CD4-positive, alpha-beta T cell treated with Interferon alpha-2 for 1 hour (primary cell): ENCODE measurements at places on chromosomes 7 and 10.

GRCh38 chr7:27533652-27534081 lies 129.0 kb downstream of the HIBADH start:
- no peak for DNase-seq

GRCh38 chr10:86707505-86707904 lies 39.2 kb downstream of the LDB3 start:
- no peak for DNase-seq

- no peak for DNase-seq
These were observed 16.8 kb downstream of the CALU start for GRCh38 chr7:128755819-128756476.

- DNase-seq: no peak
These were observed 57.2 kb downstream of the ENTPD1 start for GRCh38 chr10:95813054-95813685.

DNA sequence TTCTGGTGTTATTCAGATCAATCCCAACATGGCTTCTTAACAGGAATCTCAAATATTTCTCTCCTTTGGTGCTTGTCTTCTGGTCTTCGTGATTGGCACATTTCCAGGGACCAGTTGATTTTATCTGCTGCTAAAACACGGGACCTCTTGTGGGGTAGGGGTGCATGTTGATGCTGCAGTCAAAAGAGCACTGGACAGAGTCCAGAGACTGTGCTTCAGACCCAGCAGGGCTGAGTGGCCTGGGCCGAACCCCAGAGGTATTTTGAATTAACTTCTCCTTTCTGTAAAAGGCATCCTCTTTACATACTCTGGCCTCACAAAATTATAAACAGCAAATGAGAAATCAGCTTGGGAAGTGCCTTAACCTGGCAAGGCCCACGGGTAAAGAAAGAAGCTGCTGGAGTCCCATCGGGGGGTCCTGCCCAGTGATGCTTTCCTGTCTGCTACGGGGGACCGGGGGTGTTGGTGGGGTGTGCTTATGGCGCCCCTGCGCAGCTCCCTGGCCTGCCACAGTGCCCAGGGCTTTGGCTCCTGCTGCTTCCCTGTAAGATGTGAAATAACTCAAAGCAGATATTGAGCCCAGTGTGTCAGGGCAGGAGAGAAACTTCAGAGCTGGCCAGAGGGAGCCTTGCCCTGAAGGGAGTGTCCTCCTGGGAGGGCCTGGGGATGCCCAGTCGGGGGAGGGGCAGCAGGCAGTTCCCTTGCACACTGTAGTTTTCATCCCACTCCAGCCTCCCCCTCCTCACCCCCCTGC lies 230.5 kb downstream of the TCF7L2 start:
- no peak for DNase-seq

DNA sequence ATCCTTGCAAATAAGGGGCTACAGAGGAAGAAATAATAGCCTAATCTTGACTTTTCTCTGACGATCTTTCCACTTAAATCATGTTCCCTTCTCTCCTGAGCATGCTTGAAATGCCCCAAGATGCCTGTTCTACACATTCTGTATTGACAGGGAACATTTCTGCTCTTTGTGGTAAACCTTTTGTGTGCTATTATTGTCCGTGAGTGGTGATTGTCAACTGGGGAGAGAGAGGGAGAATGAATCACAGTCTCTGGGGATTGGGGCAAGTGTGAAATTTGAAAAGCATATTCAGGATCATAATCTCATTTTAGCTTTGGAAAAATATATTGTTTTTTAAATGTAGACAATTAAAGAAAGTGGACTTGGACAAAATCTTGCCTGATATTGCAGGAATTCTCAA lies 20.6 kb downstream of the UBTD1 start:
- no peak for DNase-seq

- no peak for DNase-seq
These were observed 101.0 kb upstream of the MACROH2A2 start for GRCh38 chr10:69951658-69952057.

GRCh38 chr7:1639071-1639470 lies 31.0 kb upstream of the ELFN1 start:
- DNase-seq: no peak

GRCh38 chr7:53485354-53485753 lies 449.9 kb downstream of the POM121L12 start:
- no peak for DNase-seq

- no peak for DNase-seq
These were observed 534 bp downstream of the FZD9 start for GRCh38 chr7:73433924-73434700.

- DNase-seq: no peak
These were observed 22.3 kb upstream of the ARHGAP22 start for GRCh38 chr10:48626986-48627731.

DNA sequence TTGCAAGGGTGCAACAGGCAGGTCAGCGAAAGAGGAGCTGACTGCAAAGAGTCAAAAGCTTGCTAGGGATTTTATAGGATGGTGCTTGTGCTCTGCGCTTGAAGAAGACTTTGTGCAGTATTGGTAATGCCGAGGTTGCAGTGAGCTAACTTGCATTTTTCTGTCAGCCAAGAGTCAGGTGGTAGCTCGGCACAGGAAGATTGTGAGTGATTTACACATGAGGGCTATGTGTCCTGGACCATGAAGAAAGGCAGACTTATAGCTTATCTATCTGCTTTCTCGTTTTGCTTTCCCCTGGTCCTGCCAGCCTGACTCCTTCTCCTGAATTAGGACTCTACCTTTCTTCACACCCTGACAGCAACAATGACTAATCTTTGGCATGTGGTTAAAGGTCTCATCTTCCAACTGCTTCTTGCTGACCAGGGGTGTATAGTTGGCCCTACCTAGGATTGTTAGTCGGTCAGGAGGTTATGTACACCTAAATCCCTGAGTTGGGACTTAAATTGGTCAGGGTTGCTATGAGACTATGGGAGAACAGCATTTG lies 4.1 kb upstream of the SYPL1 start:
- no peak for DNase-seq

DNA sequence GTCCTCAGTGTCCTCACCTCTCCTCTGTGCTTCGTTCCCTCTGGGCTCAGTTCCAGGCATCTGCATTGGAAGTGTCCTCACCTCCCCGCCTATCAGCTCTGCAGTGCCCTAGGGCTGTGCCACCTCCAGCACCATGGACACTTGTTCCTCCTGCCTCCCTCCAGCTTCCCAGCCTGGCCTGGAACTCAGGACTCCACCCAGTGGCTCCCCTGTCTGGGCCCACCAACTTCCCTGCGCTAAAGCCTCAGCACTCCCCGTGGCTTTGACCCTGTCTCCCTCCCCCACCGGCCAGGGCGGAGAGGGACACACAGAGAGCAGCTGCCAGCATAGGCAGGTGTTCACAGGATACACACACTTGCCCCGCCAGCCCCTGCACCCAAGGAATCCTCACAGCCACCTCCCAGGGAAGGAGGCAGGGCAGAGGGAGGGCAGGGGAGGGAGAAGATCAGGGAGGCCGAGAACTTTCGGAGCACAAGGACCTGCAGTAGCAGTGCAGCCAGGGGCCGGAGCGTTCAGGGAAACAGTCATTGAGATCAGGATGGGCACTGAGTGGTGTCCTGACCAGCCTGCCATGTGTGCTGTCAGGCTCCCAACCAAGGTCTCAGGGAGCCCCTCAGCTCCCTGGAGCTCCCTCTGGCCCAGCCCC lies 31.3 kb downstream of the ANXA8 start:
- DNase-seq: no peak

GRCh38 chr7:52168085-52168484 lies 851.5 kb upstream of the COBL start:
- no peak for DNase-seq

- DNase-seq: no peak
These were observed 98.2 kb downstream of the AHR start for GRCh38 chr7:17396692-17397091.

- no peak for DNase-seq
These were observed 86.6 kb downstream of the FRMD4A start for GRCh38 chr10:14244147-14244546.

- no peak for DNase-seq
These were observed 70.4 kb downstream of the FAM171A1 start for GRCh38 chr10:15300697-15301096.

- no peak for DNase-seq
These were observed 884 bp upstream of the GSTO1 start for GRCh38 chr10:104253606-104254410.

DNA sequence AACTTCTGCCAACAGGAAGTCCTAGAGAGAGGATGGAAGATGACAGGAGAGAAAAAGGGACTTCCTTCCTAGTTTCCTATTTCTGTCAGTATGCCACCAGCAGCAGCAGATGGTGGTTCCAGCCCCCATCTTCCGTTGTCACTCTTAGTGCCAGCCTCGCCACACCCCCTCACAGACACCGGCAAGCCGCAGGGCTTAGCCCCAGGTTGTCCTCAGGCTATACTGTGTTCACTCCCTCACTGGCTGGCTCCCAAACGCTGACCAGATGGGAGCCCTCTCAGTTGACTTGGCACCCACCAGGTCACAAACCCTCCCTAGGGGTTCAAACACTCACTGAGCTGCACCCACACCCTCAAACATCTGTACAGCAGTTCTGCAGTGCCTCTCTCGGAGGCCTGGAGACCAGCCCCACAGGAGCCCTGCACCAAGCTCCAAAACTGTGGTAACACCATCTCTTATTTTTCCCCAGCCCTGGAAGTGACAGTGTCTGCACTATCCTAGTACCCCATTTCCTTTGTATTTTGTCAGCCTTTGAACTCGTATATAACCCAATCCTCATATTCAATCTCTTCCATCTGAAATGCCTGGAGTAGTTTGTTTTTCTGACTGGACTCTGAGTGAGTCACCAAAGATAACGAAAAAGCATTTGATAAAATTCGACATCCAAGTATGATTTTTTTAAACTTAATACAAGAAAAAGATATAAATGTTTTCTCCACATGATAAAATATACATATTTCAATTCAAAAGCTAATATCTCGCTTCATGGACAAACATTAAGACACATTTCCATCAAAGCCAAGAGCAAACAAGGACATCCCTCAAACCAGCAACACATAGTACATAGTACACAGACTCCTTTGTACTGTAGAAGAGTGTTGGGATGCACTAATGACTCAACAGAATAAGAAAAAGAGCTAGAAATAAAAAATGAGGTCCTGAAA lies 34.5 kb downstream of the SMURF1 start:
- no peak for DNase-seq

DNA sequence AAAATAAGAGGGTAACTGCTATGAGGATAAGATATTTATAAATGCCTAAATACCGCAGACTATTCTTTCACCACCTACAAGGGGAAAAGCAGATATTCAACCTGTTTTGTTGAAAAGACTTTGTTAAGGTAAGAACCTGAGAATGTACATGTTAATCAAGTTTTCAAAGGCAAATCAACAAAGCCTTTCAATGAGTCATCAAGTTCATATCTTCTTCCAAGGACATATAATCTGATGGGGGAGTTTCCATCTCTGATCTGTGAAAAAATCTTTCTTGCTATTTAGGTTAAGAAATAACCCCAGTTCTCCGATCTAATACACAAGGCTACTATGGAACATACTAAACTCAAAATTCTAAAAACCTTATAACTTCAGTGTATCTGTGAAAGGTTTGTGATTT lies 40.0 kb upstream of the ANLN start:
- no peak for DNase-seq

DNA sequence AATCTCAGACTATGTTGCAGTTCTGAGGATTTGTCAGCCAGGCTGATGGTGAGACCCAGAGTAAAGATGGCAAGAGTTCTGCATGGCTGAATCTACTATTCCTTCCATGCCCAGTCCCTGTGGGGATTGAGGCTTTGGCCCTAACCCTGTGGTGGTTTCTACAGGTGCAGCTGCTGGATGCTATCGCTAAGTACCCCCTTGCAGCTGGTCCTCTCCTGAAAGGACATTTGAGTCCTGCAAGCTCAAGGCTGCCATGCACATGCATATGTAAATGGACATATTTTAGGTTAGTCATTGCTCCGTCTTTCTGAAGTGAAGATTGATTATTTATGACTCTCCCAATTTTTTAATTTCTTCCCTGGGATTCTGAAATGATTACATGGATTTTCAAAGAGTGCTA lies 1122.2 kb upstream of the CELF2 start:
- DNase-seq: no peak

DNA sequence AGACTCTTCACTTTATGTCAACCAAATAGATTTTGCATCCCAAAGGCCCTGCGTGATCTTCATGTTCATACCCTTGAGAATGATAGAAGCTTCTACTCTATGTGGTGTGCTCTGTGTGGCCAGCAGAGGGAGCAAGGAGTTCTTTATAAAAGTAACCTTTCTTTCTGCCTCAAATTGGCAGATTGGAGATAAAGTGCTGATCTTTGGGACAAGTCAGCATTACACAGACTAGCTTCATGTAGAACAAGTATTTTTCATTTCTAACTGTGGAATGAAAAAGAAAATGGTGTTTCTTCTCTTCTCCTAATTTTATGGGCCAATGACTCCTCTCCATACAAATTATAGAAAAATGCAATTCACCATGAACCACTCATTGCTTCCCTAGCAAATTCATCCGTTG lies 1214.1 kb downstream of the SORCS1 start:
- DNase-seq: no peak

DNA sequence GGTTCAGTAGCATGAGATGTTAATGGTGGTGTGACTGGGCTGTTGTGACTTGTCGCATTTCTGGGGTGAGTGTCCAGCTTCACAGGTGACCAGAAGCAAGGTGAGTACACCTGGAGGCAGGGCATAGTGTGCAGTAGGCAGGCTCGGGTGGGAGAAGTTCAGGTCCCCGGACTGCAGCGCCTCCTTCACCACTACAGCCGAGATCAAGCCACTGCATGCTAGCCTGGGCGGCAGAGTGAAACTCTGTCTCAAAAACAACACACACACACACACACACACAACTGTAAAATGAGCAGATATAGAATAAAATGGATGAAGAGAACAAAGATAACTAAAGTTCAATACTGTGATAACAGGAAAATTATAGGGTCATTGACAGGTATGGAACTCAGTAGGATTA lies 11.1 kb upstream of the PARD3 start:
- DNase-seq: no peak

DNA sequence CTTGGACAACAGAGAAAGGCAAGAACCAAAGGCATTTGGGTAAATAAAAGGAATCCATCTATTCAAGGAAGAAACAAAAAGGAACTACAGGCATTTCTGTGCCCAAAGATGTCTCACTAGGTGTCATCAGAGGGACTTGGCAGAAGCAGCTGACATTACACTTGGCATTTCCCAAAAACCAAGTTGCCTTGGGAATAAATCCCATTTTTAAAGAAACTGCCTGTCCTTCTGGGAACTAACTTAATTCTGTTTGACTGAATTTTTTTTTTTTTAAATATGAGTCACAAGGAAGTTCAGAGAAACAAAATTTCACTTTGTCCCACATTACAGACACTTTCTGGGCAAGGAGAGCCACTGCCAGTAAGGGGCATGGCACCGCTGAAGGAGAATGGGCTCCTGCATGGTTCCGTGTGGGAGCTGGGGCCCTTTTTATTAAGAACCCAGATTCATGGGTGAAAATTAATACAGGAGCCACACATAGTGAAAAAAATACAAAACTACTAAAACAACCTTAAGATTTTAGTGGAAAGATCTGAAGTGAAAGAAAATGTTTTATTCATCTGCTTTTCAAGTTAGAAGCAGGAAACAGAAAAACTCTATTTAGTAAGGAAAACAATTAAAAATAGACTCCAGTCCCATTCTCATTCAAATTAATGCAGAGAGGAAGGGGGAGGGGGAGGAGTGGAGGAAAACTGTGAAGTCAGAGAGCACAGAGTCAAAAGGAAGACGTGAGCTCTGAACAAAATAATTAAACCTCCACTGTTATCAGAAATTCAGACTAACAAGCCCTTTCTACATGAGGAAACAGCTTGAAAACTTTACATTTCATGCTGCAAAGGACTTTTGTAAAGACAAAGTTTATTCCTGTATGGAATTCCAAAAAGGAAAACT lies 118.4 kb upstream of the PDLIM1 start:
- no peak for DNase-seq
